ENCODE measurements at places on chromosomes 12 and 14.

DNA sequence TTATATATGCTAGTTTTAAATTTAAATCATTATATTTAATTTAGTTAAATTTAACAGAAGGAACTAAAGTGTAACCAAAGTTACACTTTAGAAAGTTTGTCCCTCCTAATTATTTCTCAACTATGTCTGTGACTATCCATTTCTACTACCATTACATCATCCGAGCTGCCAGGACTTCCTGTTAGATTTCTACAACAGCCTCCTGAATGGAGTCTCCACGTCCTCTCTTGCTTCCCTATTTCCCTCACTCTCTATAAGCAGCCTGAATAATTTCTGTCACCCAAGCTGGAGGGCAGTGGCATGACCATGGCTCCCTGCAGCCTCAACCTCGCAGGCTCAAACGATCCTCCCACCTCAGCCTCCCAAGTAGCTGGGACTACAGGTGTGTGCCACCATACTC, 84.1 kb downstream of the TTC7B start:
- DNase-seq, result no peak

DNA sequence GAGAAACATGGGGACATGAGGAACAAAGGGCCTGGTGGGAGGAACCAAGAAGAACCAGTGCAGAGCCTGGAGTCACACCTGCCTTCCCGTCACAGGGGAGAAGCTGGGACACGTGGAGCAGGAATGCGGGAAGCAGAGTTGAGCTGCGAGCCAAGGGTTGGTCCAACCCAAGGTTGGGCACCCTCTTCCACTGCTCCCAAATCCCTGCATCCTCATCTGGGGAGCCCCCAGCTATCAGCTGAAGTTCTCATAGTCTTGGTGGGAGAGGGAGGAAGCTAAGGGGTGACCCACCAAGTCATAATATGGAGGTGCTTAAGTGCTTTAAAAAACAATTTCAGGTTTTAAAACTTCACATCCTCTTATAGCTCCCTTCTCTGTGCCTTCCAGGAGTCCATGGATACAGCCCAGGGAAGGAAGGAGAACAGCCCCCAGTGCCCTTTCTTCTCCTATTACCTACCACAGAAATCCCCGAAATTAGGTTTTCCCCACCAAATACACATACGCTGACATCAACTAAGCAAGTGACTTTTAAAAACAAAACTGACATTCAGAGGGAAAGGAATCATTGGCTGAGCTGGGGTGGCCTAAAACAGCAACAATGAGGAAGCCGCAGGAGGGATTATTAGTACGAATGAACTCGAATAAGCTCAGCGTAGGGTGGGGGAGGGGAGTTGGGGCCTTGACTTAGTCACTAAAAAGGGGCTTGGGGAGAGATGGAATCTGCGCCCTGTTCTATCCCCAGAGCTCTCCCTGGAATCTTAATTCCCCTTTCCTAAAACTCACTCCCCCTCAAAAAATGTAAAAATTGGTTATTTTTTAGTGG, 4.5 kb downstream of the MYL6 start:
- DNase-seq, result no peak

GRCh38 chr12:66596199-66596598, 82.7 kb downstream of the GRIP1 start:
- no peak for DNase-seq

DNA sequence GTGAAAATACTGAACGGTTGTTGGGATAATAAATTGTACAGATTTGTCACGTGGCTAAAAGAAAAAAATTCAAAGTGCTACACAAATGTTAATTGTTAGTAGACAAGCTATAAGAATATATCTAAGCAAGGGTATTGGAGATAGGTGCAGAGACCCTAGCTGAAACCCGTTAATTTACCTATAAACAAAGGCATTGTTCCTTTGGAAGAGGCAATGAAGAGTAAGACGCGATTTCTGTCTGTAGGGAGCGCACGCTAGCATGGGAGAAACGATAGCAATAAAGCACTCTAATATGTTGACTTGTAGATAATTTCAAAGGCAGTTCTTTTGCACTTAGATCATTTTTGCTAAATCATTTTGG, 565 bp downstream of the CCDC77 start:
- no peak for DNase-seq

- DNase-seq, result no peak
Measured at GRCh38 chr14:33679461-33680225, 271.2 kb downstream of the EGLN3 start.

GRCh38 chr12:76337583-76337982, 10.6 kb downstream of the BBS10 start:
- DNase-seq, result no peak

- DNase-seq, result no peak
Measured at GRCh38 chr12:88153959-88154358, 11.9 kb downstream of the TMTC3 start.

Data from left ventricle myocardium inferior (tissue), 1 donor.